ENCODE measurements at places on chromosomes 4 and X.

- no peak for DNase-seq
Measured at GRCh38 chr4:41241919-41242318, 14.8 kb upstream of the UCHL1 start.

DNA sequence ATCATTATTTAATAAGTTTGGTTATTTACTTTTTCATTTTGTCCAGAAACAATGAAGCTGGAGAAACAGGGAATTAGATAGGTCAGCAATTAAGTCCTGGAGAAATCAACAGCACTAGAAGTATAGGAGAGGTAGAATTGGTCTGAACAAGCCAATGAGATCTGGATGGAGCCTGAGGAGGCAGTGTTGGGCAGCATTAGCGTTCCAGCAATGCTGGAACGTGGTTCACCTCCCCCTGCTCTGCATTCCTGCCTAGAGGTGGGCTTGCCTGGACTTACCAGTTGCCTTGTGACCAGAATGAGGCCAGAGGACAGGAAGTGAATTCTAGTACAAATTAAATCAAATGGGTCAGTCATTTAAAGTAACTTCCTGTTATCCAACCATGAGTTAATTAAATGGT, 4.6 kb downstream of the RASSF6 start:
- DNase-seq: no peak

DNA sequence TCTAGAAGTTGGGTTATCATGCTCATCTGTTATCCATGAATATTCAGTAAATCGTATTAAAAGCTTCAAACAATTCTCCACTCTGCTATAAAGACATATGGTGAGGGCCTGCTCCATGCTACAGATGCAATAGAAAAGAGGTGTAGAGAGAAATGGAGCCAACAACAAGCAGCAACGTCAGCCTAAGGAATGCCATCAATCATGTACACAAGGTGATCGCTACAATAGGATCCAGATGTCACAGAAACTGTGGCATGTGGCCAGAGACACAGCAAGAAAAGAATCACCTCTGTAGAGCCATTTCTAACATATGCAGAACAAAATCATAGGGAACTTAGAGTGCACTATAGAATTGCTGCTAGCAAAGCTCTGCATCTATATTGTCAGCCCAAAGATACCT, 1188.1 kb downstream of the PCDH7 start:
- DNase-seq: no peak

- no peak for DNase-seq
Measured at GRCh38 chr4:25524663-25525062, 131.0 kb upstream of the SLC34A2 start.

- no peak for DNase-seq
Measured at GRCh38 chrX:152138388-152138784, at the start of gene MAGEA10. Gene MAGEA10 (minus strand): TSS chrX:152138577. CDS start chrX:152135620, 2,957 bp downstream.

DNA sequence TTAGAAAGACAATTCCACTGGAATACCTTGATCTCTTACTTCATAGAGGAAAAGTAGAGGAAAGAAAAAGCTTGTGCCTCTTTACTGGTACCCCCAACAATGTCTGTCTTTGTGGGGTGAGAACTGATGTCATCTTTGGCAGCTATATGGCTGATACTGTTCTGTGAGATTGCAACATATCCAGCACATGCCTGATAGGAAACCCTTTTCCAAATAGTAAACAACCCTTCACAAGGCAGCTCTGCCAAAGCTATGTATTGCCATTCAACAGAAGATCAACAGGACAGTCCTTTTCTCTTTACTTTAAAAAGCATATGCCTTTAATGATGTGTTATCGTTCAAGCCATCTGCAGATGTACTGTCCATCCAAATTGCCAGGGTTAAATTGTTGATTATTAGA, 105.9 kb downstream of the IL1RAPL1 start:
- DNase-seq: no peak

Data from lung microvascular endothelial cell (primary cell).